Pulmonary artery endothelial cell (primary cell): ENCODE measurements at places on chromosomes 4 and X.

DNA sequence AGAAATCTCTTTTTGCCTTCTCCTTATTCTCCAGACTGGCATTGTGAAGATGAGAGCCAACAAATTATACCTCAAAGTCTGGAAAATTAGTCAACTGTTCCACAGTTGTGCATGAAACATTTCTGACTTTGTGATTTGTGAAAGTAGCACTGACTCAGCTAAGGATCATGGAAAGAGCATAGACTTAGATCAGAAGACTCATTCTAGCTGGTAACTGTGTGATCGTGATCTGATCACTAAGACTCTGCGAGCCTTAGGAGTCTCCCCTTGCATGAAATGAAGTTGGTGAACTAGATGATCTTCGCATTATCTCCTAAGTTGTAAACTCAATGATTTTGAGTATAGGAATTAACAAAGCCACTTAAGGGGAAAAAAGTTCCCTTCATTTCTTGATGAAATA lies 668.1 kb downstream of the RPA4 start:
- no peak for DNase-seq

GRCh38 chr4:76546759-76547742 lies 112.0 kb downstream of the SHROOM3 start:
- DNase-seq = peak; percentile 57

DNA sequence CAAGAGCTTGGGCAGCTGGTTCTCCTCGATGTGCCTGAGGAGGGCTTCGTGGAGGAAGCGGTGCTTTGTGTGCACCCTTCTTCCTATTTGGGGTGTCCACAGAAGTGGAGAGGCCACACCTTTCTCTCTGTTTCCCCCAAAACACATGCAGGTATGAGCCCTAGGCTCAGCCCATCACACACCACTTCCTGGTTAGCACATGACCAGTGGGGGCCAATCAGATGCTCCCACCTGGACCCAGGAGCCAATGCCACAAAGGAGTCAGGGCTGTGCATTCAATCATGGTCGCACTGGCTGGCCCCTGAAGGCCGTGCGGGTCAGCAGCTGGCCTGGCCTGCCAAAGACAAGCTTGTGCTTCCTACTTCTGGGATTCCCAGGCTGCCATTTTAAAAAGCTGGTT lies 51.4 kb downstream of the PPP2R2C start:
- no peak for DNase-seq

GRCh38 chrX:115689931-115690330 lies 129.0 kb downstream of the PLS3 start:
- no peak for DNase-seq

DNA sequence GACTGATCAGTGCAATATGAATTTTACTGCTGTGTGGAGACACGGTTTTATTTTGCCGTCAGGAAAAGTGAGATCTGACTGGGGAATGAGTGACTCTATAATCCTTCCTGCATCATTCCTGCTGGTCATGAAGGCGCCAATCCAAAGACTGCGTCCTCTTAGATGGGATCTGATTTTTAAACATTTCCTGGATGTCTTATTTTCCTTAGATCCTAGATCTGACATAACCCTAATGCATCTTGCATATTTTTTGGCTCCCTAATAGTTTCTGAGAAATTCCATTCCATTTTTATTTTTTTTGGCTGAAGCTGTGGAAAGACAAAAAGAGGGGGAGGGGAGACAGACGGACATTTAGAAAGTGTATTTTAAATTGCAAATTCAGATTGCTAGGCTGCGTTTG lies 454.9 kb upstream of the FAT1 start:
- no peak for DNase-seq

DNA sequence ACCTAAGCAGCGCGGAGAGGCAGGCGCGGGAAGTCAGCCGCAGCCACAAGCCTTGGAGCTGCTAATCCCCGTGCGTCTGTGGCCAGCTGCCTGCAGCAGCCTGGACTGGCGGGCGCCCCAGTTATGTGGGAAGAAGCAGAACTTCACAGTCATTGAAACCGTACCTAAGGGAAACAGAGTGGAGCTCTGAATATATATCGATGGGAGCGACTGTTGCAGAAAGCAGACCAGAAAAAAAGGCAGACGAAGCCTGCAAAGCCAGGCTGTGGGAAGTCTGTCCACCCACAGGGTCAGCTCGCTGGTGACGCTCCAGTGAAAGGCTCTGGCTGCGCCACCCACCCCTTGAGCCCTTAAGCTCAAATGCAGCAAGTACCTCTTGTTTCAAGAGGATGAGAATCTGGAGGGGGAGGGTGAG lies 24.7 kb downstream of the KCNE5 start:
- no peak for DNase-seq

DNA sequence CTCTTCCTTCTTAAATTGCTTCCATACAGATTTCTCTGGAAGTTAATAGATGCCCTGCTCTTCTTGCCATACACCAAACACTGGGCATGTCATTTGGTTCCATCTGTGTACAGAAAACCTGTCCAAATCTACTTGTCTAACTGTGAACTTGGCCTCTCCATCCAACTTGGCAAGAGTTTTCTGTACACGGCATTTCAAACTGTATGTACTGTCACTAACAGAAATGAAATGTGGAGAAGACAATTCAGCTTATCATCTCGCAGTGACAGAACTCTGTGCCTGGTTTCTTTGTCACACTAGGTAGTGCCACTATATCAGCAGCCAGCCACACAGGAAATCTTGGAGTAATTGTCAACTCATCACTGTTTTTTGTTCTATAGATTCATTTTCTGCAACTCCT lies 58.2 kb downstream of the CXXC4 start:
- DNase-seq = no peak

- no peak for DNase-seq
These were observed 428.8 kb downstream of the IL15 start for GRCh38 chr4:142065086-142065647.

- DNase-seq = no peak
These were observed 44.7 kb downstream of the GALNT7 start for GRCh38 chr4:173213296-173213695.

- no peak for DNase-seq
These were observed 49.5 kb upstream of the TMLHE start for GRCh38 chrX:155662282-155662681.

GRCh38 chrX:68568136-68568535 lies 69.3 kb downstream of the YIPF6 start:
- DNase-seq = no peak

DNA sequence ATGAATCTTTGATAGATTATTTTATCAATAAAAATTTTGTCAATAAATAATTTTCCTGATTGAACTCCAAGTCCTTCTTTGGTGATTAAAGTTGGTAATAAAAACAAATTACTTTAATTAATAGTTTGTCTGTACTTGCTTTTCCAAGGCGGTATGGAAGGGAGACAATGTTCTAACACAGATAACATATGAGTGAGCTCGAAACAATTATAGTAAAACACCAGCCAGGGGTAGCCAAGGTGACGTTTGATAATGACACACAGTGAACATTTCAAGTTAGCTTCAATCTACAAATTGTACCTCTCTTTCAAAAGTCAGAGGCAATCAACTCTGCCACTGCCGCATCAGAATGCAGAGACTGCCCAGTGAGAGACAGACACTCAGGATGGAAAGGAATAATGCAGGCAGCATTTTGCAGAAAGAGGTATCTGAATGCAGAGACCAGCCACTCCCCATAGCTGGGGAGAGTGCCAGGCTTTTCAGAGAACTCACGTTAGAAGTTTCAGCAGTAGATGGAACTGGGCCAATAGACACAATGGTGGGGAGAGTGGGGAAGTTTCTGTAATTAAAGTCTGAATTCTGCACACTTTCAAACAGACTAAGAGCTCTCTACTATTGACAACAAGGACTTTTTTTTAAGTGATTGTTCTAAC lies 18.1 kb upstream of the ATOH1 start:
- no peak for DNase-seq

DNA sequence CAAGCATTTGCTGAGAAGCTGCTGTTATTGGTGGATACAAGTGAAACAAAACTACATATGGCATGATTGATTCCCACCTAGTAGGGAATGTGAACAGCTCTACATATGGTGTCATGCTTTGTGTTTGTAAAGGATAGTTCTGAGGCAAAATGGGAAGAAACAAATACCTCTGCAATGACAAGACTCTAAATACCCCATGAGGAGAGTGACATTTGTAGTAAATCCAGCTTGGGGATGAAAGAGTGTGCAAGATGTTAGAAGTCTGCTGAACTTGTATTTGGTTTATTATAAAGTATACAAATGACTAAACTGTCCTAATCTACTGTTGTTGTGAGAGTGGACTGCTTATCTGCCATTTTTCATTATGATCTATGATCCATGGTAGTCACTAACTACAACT lies 120.8 kb upstream of the HS3ST1 start:
- DNase-seq = no peak

- DNase-seq = no peak
These were observed 69.5 kb upstream of the CBLL2 start for GRCh38 chrX:22203186-22203585.

DNA sequence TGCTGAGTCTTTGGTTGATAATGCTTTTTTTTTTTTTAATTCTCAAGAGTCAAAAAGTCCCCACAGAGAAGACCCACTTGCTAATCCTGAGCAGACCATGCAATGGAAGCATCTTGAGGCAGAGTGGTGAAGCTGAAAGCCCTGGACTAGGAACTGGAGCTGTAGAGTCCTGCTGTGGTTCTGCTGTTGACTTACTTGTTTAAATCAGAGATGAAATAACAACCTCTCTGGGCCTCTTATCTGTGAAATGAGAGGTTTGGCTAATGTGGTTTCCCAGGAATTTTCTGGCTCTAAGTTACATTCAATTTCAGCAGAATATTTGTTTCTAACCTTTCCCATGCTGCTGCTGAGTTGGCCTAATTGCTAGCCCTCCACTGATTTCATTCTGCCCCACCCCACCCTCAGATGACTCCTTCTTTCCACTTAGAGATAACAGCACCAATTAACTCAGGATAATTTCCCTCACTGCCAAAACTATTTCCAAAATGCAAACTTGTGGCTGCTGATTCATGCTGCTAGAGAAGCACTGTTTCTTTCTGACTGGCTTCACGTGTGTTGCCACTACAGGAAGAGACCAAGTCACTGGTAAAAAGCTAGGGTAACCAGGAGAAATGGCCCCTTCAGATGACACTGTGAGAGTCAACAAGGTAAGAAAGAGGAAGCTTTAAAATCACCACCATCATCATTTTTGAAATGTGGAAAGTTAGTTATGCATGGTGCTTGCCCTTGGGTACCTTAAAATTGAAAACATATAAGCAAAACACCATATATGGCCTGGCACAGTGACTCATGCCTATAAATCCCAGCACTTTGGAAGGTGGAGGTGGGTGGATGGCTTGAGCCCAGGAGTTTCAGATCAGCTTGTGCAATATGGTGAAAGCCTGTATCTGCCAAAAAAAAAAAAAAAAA lies 326.4 kb downstream of the DCHS2 start:
- no peak for DNase-seq

DNA sequence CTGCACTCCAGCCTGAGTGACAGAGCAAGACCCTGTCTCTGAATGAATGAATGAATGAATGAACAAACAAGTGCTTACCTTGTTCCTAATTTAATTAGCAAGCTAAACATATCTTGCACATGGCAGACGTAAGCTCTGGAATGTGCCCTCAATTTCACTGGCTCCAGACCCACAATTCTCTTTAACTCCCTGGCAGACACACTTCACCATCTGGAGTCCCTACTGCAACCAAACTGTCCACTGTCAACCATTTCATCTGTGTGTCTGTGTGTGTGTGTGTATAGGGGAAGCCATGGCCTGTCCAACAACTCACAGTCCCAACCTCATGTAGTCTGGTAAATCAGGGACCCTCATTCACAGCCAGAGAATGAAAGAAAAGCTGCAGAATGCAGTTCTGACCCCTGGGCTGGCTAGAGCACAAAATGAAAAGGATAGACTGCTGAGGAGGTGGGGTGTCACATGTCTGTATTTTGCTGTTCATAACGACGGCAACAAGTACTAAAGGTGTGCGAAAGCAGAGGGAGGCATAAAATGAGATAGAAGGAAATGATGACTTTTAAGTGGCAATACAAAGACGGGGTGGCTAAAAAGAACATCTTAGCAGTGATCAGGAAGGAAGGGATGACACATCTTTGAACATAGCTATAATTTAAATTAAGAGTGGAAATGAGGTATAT lies 114.1 kb downstream of the TSPAN5 start:
- no peak for DNase-seq

DNA sequence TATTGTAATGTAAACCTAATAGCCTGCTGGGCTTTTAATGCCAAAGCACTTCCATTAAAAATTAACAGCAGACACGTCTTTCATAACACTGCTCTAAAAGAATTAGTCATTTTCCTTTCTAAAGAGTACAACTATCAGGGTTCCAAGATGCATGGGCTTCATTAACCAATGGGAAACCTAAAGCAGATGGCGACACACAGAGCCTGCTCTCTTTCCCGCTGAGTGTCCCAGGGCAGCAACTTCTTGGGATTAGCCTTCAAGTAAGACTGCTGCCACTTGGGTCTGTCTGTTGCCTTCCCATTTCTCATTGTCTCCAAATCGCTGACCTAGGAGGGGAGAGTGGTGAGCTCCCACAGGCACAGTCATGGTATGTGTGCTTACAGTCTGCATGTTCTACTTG lies 14.0 kb upstream of the PHKA2 start:
- no peak for DNase-seq

DNA sequence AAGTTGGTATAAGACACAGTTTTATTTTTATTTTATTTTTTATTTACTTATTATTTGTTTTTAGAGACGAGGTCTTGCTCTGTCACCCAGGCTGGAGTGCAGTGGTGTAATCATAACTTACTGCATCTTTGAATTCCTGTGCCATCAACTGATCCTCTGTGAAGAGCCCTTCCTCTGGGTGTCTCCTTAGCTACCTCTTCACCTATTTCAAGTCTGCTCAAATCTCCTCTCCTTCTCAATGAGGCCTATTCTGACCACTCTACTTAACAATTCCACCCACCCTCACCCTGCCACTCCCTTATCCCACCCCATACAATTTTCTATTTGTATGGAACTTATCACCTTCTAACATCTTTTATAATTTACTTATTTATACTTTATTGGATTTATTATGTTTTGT lies 183.4 kb downstream of the PPP3CA start:
- DNase-seq = no peak

DNA sequence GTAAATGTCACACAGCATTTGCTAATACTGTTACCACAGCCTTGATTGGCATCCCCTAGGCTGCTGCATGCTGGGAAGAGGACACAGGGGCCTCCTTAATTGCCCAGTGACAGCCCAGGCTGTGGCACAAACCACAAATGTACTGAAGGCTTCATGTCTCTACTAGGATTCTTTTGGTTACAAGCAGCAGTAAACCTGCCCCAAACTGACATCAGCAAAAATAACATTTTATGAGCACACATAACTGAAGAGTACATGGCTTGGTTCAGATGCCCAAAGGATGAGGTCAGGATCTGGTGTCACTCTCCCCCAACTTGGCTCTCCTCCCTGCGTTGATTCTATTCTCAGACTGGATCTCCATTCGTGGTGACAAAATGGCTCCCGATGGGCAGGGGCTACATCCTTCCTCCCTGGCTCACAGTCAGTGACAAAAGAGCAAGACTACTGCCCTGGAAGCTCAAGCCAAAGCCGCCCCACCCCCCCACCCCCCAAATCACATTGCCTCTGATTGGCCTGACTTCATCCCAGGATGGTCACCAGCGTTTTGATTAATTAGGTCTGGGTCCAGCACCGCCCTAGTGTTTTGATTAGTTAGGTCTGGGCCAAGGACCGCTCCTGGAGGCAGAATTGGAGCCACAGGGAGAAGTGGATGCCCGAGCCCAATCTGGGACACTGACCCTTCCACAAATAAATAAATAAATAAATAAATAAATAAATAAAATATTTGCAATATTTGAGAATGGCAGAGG lies 180.5 kb upstream of the RBPJ start:
- DNase-seq = no peak
